NCI-H146 (cell line): ENCODE measurements at places on chromosomes 4 and X.

DNA sequence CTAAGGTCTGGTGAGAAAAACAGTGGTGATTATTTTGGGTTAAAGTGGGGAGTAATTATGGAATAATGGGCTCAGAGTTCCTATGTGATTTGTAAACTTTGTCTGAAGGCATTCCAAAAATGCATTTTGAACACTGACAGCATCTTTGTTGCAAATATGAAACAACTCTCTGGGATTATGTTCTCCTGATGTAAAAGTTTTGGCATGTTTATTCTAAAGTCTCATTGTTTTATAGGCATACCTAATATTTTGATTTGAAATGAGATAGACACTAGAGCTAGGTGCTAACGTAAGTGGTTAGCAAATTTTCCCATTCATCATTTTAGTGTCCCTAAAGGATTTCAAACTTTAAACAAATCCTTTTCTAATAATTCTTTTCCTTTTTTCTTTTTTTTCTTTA, 140.9 kb upstream of the ANXA3 start:
- DNase-seq = no peak

DNA sequence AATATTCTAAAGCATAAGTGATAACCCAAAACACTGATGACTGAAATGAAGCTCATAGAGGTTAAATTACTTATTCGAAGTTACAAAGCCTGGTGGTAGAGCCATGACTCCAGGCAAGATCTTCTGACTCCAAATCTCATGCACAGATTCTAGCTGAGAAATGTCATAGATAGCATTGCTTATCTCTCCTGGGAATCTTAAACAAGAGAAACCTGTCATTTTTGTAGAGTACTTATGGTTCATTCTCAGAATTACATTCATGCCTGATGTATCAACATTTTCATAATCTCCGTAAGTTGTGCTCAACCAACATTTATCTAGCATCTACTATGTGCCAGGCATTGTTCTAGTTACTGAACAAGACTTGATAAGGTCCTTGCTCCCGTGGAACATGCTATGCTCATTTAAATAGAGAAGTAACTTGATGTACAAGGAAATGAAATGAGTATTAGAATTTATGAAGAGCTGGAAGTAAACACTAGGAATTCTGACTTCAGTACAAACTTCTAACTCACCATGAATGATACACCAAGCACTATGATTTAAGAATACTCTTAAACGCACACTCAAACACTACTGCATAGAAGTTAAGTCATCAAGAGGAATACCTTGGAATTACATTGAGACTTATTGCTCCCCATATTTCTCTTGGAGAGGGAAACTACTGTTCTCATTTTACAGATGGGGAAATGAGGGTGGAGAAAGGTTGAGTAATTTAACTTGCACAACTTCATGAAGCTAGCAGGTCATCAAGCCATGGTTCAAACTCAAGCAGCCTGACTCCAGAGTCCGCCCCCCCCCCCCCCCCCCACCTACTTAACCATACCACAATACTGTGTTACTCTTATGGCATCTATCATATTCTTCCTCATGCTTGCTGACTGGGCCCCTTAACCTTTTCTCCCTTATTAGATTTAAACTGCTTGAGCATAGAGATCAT, 45.4 kb downstream of the MBNL3 start:
- DNase-seq = no peak

- DNase-seq = no peak
Observed at GRCh38 chrX:131067216-131067615, 9.1 kb downstream of the ARHGAP36 start.

DNA sequence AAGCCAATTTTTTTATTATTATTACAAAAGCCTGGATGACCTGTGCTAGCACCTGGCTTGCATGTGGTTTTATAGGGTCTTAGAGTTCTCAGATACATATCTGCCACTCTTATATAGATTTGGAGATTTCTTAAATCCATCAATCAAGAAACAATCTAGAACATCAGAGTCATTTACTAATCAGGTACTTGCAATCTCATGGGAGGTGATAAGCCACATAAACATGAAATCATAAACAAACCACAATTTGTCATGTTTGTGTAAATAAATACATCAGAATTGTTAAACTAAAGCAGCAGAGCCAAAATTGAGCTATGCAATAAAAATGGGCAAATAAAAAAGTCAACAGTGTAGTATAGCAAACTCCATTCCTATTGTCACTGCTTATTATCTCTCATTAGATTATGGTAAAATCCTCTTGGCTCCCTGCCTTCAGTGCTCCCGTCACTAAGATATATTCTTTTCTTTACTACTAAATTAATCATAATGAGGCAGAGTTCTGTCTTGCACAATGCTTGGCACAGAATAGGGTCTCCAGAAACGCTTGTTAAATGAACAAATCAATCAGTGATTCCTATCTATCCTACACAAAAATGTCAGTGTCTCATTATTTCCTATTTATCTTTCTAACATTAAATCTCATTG, 108.7 kb upstream of the TTC29 start:
- DNase-seq = no peak

- no peak for DNase-seq
Observed at GRCh38 chr4:174317531-174317930, 33.8 kb downstream of the CEP44 start.

- no peak for DNase-seq
Observed at GRCh38 chr4:112585977-112586736, 50.6 kb downstream of the ZGRF1 start.
